Activated CD8-positive, alpha-beta memory T cell treated with anti-CD3 and anti-CD28 coated beads for 1 hour (primary cell): ENCODE measurements at places on chromosomes 7 and 10.

GRCh38 chr7:146503844-146504243 is 387.2 kb downstream of the CNTNAP2 start:
- DNase-seq, result no peak

- no peak for DNase-seq
Measured at GRCh38 chr7:20513897-20514296, 101.6 kb upstream of the ABCB5 start.

- DNase-seq, result no peak
Measured at GRCh38 chr10:100688201-100688600, 57.2 kb upstream of the PAX2 start.

GRCh38 chr10:118564652-118565051 is 30.8 kb downstream of the PRLHR start:
- no peak for DNase-seq

DNA sequence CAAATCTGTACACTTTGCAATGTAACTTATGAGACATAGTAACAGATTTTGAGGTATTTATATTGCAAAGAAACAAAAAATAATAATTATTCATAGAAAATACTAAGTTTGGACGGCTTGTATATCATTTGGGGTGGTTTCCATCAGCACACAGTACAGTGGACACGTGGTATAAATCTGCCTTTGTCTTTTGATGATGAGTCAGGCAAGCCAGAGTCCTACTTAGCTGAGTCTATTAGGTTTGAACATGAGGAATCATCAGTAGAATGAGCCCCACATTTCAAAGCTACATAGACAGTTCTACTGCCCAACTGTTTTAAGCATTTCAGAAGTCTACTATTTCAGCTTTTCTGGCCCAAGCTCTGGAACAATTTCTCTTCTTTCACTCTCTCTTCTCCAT is 803.2 kb downstream of the PHTF2 start:
- DNase-seq, result no peak

- DNase-seq, result no peak
Measured at GRCh38 chr10:98425511-98426352, 10.8 kb upstream of the PYROXD2 start.

DNA sequence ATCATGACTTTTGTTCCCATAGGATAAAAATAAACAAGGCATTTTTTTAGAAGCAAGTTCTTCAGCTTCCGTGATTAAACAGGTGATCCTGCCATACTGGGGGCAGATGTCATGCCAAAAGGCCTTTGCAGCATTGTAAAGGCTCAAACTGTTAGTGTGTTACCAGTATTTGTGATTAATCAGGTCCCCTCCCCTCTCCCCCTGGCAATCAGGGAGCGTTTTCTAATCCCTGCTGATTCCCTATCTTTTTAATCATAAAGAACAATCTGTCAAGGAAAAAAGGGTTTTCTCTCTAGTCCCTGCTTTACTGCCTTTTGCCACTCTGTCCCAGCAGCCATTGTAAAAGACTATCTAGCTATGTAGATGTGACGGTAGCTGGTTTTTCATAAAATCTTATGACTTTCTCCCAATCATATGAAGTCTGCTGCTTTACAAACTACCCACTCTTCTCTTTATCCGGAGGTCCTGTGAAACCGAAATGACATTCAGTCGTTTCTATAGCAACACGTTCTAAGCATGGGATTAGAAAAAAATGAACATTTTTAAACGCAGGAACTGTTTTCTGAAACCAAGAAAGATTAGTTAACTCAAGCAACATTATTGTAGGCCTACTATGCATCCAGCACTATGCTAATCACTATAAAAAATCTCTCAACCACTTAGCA is 210.9 kb downstream of the RNLS start:
- no peak for DNase-seq

DNA sequence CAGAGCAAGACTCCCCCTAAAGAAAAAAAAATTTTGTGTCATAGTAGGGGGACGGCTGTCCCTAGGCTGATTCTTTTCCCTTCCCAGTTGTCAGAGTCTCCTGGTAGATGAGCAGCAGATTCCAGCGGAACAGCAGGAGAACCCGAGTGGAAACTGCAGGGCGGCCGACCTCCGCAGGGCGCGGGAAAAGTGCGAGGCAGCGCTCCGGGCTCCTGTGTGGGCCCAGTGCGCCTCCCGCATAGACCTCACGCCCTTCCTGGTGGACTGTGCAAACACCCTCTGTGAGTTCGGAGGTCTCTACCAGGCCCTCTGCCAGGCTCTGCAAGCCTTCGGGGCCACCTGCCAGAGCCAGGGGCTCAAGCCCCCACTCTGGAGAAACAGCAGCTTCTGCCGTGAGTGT is 46.0 kb downstream of the ZAN start:
- DNase-seq, result no peak

- no peak for DNase-seq
Measured at GRCh38 chr7:84372155-84372621, 177.6 kb upstream of the SEMA3A start.

DNA sequence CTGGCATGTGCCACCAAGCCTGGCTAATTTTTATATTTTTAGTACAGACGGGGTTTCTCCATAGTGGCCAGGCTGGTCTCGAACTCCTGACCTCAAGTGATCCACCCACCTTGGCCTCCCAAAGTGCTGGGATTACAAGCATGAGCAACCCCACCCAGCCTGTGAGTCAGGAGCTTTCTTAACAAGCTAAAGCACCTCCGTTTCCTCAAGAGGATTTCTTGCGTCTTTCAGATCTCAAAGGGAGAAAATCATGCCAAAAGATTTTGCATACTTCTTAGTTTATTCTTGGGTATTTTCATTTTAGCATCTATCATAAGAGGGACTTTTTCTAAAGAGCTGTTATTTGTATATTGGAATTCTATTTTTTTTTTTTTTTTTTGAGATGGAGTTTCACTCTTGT is 47.9 kb upstream of the FOXK1 start:
- DNase-seq, result no peak

GRCh38 chr10:13803566-13804554 is 217.1 kb downstream of the PRPF18 start:
- DNase-seq, result no peak

- no peak for DNase-seq
Measured at GRCh38 chr7:4015996-4016395, 666.1 kb upstream of the FOXK1 start.

GRCh38 chr7:26898891-26899290 is 34.5 kb upstream of the SKAP2 start:
- DNase-seq, result no peak

DNA sequence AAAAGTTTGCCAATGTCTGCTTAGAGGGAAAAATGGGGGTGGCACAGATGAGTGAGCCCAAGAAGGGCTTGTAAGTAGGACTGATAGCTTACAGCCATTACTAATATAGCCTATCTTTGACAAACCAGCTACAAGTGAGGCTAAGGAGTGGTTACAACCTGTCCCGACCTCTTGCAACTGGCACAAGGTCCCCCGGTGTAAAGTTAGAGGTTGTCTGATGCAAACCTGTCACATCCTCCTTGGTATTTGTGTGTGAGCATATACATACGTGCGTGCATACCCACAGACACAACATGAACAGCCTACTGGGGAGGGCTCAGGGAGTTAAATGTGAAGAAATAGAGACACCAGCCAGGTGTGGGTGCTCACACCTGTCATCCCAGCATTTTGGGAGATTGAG is 14.6 kb downstream of the ADAP1 start:
- no peak for DNase-seq

- DNase-seq, result no peak
Measured at GRCh38 chr10:7385114-7385513, 25.7 kb downstream of the SFMBT2 start.

DNA sequence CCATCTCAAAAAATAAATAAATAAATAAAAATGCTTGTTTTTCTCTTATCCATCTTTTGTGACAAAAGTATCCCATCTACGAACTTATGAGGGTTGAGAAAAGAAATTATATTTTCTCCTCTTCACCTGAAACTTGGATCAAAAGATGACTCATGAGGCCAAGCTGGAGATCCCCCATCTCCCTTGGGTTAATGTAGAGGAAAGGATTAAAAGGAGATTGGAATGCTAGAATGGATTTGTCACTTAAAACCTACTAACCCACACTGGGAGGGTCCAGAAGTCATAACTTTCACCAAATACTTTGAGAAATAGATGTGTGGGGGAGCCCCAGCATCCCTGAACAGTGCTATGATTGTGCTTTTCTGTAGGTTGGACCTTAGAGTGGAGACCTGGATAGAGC is 46.3 kb upstream of the PIK3CG start:
- DNase-seq, result no peak

GRCh38 chr7:80609751-80610150 is 28.7 kb upstream of the CD36 start:
- DNase-seq, result no peak

- no peak for DNase-seq
Measured at GRCh38 chr7:117171106-117171505, 151.8 kb downstream of the WNT2 start.

DNA sequence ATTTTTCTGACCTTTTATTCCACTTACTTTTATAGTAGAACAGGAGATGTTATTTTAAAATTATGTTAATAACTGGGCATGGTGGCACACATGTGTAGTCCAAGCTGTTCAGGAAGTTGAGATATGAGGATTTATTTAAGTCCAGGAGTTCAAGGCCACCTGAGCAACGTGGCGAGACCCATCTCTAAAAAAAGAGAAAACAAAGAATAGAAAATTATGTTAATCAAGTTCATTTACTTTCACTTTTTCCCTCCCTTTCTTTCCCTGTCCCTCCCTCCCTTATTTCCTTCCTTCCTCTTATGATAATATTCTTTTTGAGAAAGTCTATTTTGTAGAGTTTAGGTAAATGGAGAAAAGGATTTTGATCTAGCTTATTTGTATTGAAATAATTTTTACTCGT is 48.9 kb upstream of the HELLS start:
- no peak for DNase-seq

DNA sequence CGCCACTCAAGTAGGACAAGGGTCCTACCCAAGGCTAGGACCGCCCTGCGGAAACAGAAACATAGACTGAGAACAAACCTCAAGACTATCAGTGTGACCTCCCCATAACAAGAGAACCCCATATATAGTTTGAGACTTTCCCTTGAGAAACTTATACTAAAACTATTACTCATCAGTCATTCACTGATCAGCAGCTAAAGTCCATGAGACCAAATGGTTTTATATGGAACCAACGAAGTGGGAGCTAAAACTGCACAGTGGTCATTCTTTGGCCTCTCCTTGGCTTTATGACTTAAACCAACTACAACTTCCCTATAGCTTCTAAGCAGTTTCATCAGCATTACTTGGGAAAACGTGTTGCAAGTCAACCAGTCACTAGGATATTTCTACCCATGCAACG is 13.7 kb upstream of the ZSCAN21 start:
- no peak for DNase-seq

DNA sequence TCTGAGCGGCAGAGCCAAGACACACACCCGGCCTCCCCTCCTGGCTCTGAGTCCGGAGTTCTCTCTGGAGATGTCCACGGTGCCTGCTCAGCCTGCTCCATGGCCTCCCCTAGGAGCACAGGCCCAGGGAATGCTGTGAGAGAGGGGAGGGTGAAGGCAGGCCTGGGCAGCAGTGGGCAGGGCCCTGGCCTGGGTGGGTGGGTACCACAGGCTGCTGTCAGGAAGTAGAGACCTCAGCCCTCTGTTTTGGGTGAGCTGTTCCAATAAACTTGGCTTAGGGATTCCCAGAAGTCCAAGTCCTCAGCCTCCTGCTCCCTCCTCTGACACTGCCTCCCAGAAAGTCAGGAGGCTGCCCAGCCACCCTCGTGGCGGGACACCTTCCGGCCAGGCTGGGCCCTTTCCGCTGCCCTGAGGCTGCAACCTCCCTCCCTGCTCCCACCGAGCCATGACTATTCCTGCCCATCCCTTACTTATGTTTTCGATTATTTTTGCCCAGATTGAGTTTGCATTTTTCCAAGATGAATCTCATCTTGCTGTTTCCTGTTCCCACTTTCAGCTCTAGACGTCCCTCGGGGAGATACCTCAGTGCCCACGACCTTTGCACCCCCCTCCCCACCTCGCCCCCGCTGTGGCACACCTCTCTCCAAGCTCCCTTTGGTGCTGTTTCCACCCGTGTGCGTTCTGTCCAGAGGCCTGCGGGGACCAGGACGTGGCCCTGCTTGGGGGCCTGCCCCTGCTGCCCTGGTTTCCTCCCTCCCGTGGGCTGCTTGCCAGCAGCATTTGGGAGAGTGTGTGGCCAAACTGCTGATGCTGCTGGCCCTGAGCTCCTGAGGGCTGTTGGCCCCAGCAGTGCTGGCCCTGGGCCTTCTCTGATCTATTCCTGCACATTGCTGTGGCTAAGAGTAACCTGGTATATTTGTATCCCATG is 5.8 kb upstream of the POLM start:
- DNase-seq, result no peak

DNA sequence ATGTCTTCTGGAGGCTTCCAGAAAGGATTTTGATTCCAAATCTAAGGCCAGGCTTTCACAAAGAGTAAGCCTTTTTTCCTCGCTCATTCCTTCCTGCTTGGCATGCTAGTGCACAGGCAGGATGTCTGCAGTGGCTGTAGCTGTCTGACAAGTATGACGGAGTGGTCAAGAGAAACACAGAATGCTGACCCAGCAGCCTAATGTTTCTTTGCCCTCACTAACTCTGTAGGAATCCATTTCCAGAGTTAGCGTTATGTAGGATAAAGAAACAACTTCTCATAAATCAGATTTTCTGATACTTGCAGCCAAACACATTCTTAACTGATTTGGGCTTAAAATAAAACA is 190.8 kb upstream of the AGK start:
- DNase-seq, result no peak

- no peak for DNase-seq
Measured at GRCh38 chr7:40437498-40437897, 302.7 kb downstream of the SUGCT start.

DNA sequence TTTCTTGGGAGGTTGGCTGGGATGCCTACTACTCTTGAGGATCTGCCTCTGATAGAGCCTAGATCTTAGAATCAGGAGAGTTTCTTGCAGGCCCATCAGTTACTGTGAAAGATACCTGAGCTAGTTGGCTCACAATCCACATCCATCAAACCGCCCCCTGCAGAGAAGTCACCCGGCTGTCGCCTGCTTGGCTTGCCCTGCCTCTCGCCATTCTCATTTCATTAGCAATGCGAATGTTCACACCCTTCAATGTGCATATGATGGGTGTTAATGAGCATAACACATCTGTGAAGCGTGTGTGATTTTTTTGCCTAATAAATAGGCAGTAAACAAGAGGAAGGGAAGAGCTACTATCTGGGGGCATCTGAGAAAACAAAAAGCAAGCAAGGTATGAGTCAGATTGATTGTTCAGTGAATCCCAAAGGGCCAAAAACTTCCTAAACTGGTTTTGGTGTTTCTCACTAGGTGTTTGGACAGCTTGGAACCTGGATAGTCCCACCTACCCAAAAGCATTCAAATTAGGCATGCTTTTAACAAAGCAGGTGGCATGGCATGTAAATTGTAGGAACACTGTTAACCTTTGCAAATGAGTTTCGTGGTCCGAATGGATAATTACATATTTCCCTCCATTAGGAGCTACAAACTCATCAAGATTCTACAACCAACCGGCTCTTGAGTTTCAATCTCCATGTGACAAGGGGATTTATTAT is 272.3 kb upstream of the C7orf33 start:
- DNase-seq, result no peak

- DNase-seq, result no peak
Measured at GRCh38 chr7:111339006-111339405, 223.3 kb downstream of the IMMP2L start.

GRCh38 chr7:137078781-137079180 is 210.3 kb downstream of the CHRM2 start:
- no peak for DNase-seq
